Activated CD4-positive, alpha-beta memory T cell treated with anti-CD3 and anti-CD28 coated beads, Interleukin-2, amount 10 ng/mL, durations not matched to agents 7 days and 5 days (primary cell): ENCODE measurements at places on chromosomes 12 and 14. TPM values are rescaled to one million over a fixed set of nuclear protein-coding genes. Genes with fewer than 3 reads are reported as not detected.

GRCh38 chr14:106216679-106217078, 690.3 kb downstream of the TMEM121 start:
- DNase-seq, result no peak
- peaks cover 22% of the 10 kb centered on the region for H3K27me3 ChIP-seq
- no peak overlapping the region for H3K27ac ChIP-seq
- no peak overlapping the region for H3K4me3 ChIP-seq
- H3K4me1 ChIP-seq, result peaks cover 2% of the 10 kb centered on the region
- H3K36me3 ChIP-seq, result no peaks in the 10 kb centered on the region

DNA sequence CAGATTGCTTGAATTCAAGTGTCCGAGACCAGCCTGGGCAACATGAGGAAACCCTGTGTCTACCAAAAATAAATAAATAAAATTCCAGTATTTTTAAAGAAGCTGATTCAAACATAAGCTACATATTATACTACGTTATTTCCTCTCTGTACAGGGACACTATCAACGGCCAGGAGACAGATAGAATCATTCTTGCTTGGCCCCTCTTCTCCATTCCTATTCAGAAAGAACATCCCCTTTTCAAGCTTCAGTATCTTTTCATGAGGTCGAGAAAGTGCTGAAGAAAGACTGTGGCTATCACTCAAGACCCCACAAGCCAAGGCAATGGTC, 314 bp upstream of the DHRS7 start:
- no peaks in the 10 kb centered on the region for H3K27me3 ChIP-seq
- DNase-seq, result no peak
- peaks cover 23% of the 10 kb centered on the region for H3K36me3 ChIP-seq
- peaks cover 35% of the 10 kb centered on the region for H3K4me1 ChIP-seq
- peak overlapping the region; percentile 75 for H3K27ac ChIP-seq

TPH2 gene
- total RNA-seq, result not detected

GRCh38 chr14:104871145-104871655, 6.1 kb downstream of the CEP170B start:
- no peak for DNase-seq
- no peak overlapping the region for H3K27ac ChIP-seq
- no peak overlapping the region for H3K4me3 ChIP-seq

- DNase-seq, result no peak
Measured at GRCh38 chr14:98754343-98755020, 517.5 kb downstream of the BCL11B start.

DNA sequence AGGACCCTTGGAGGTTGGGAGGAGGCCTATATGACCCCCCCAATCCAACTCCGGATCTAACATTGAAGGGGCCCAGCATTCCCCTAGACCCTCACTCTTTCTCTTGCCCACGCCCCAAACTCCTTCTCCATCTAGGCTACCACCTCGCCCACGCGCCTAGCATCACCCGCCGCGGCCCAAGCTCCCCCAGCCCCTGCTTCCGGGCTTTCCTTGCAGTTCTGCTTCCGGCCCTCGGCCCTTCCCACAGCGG, 445 bp downstream of the CERS5 start:
- DNase-seq, result peak; percentile 57
- H3K27ac ChIP-seq, result peak overlapping the region; percentile 89
- peak overlapping the region; percentile 97 for H3K4me3 ChIP-seq

GRCh38 chr14:60485057-60485597, 736 bp downstream of the C14orf39 start:
- no peaks in the 10 kb centered on the region for H3K36me3 ChIP-seq
- no peak overlapping the region for H3K4me3 ChIP-seq
- no peak overlapping the region for H3K27ac ChIP-seq
- H3K27me3 ChIP-seq, result peaks cover 21% of the 10 kb centered on the region

PCBP2 gene
- 756 TPM for total RNA-seq

DNA sequence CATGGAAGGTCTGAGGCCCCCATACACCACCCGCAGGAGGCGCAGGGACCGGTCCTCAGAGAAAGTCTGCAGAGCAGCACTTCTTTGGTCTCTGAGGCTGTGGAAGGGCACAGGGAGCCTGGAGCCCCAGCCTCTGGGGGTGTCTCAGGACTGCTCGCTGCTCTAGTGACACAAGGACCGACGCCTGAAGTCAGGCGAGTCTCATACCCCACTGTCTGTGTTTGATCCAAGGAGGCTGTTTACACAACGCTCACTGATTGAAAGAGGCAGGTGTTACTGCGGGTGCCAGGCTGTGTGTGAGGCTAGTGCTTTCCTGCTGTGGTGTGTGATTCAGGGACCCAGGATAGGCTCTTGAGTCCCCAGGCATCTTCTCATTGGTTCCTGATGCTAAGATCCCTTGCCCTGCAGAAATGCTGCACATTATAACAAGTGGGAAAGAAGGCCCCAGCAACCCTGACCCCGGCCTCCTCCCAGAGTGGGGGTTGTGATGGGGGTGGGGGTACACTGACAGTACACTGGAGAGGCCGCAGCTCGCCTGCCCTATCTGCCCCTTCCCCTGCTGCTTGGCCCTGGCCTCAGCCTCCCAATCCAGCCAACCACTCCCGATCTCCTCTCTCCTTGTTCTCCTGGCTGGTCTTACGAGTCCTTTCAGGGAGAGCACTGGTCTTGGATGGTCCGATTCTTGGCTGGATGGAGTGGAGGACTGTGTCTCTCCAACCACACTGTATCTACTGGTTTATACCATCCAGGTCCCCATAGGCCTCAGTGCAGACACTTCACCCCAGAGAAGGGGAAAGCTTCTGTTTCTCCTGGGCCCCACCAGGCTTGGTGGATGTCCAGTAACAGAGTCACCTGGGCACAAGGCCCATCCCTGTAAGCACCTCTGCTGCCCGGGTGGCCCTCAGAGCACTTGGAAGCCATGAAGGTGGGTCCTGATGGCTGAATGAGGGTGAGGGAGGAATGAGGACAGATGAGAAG, 6.6 kb downstream of the CACNA2D4 start:
- H3K4me3 ChIP-seq, result no peak overlapping the region
- H3K27me3 ChIP-seq, result peaks cover 18% of the 10 kb centered on the region
- peak; percentile 13 for DNase-seq

DDX24 gene
- total RNA-seq, result 216 TPM

- DNase-seq, result no peak
- H3K36me3 ChIP-seq, result no peaks in the 10 kb centered on the region
- peaks cover 21% of the 10 kb centered on the region for H3K27me3 ChIP-seq
- no peak overlapping the region for H3K4me3 ChIP-seq
- H3K4me1 ChIP-seq, result no peaks in the 10 kb centered on the region
- H3K27ac ChIP-seq, result no peak overlapping the region
Measured at GRCh38 chr14:51523243-51523642, 128.5 kb upstream of the FRMD6 start.

DNA sequence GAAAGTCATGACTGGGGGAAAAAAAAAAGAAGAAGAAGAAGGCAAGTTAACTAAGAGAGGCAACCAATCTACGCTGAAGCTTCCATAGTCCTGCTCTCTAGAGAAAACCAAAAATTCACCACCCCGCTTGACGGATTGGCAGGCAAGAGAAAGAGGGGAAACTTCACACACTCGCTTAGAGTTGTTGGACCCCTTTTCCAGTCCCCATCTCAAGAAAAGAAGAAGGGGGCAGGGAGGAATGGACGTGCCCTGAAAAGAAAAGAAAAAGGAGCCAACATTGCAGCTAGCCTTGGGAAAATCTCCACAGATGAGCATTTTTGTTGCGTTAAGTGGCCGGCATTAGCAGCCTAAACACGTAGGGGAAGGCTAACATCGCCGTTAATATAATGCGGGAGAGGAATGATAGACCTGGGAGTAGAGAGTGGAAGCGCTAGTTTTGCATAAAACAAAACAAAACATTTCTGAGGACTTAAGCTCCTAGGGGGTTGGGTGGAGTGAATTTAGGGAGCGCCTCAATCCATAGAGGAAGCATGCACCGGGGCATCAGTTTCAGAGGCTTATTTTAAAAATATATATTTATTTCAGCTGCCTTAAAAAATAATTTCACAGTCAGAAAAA, 11.3 kb upstream of the FOXG1 start:
- H3K27ac ChIP-seq, result no peak overlapping the region
- peaks cover 47% of the 10 kb centered on the region for H3K27me3 ChIP-seq
- peaks cover 3% of the 10 kb centered on the region for H3K36me3 ChIP-seq
- H3K4me3 ChIP-seq, result no peak overlapping the region

APOF gene
- not detected for total RNA-seq

PTHLH gene
- total RNA-seq, result not detected

SERPINA5 gene
- total RNA-seq, result not detected

DNA sequence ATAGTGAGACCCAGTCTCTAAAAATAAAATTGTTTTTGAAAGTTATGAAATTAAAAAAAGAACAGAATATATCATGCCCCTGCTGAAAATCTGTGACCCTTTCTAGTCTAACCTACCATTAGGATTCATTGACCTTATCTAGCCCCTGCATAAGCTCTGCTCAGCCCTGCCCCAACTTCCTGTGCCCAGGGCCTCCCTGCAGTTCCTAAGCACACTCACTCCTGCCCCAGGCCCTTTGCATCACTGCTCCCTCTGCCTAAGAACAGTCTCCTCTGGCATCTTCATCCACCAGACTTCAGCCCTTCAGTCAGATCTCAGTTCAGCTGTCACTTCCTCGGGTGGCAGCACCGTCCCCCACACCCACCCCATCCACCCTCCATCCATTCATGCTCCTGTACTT, 55.4 kb downstream of the SCARB1 start:
- H3K27ac ChIP-seq, result no peak overlapping the region
- no peaks in the 10 kb centered on the region for H3K27me3 ChIP-seq
- no peak for DNase-seq

NXPH4 gene
- 1.1 TPM for total RNA-seq

MMP14 gene
- total RNA-seq, result 2.9 TPM

ADAM20 gene
- 0.13 TPM for total RNA-seq

DNA sequence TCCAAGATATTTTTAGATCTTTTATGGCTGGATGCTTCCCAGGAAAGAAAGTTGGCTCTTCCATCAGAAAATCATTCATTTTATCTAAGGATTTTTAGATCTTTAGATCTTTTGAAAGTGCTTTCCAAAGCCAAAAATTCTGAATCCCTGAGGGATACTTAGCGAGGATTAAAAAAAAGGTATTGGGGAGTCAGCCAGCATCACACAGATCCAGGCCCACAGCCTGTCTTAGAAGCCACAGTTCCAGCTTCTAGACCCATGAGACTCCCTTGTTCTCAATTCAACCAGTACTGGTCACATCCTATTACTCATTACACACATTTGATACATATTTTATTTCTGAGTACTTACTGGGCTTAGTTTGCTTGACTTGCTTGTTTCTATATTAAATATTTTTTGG, 49.9 kb downstream of the TSPAN8 start:
- DNase-seq, result no peak
- no peaks in the 10 kb centered on the region for H3K36me3 ChIP-seq
- no peak overlapping the region for H3K27ac ChIP-seq
- H3K4me1 ChIP-seq, result no peaks in the 10 kb centered on the region
- no peak overlapping the region for H3K4me3 ChIP-seq

AP4S1 gene
- 4.2 TPM for total RNA-seq

GRCh38 chr14:65045709-65046108, 56.6 kb downstream of the MAX start:
- no peak overlapping the region for H3K4me3 ChIP-seq
- no peaks in the 10 kb centered on the region for H3K27me3 ChIP-seq
- peaks cover 40% of the 10 kb centered on the region for H3K36me3 ChIP-seq

GRCh38 chr12:31989571-31990362, 30.6 kb downstream of the RESF1 start:
- peaks cover 62% of the 10 kb centered on the region for H3K4me1 ChIP-seq
- no peaks in the 10 kb centered on the region for H3K27me3 ChIP-seq
- peak overlapping the region; percentile 83 for H3K27ac ChIP-seq
- H3K36me3 ChIP-seq, result peaks cover 90% of the 10 kb centered on the region
- no peak for DNase-seq

- H3K27me3 ChIP-seq, result peaks cover 5% of the 10 kb centered on the region
- no peak overlapping the region for H3K4me3 ChIP-seq
- no peaks in the 10 kb centered on the region for H3K4me1 ChIP-seq
Measured at GRCh38 chr12:127174881-127175280, 1092.1 kb upstream of the TMEM132C start.

GRCh38 chr14:60863249-60863648, 117.6 kb downstream of the TRMT5 start:
- peaks cover 3% of the 10 kb centered on the region for H3K36me3 ChIP-seq
- no peak overlapping the region for H3K4me3 ChIP-seq
- H3K27me3 ChIP-seq, result no peaks in the 10 kb centered on the region
- no peak for DNase-seq

GRCh38 chr12:53115112-53115890, 12.0 kb downstream of the SOAT2 start:
- no peaks in the 10 kb centered on the region for H3K27me3 ChIP-seq
- H3K27ac ChIP-seq, result no peak overlapping the region
- no peaks in the 10 kb centered on the region for H3K36me3 ChIP-seq
- DNase-seq, result no peak
- no peaks in the 10 kb centered on the region for H3K4me1 ChIP-seq
- H3K4me3 ChIP-seq, result no peak overlapping the region

GRCh38 chr12:108565976-108566375, 3.6 kb downstream of the ISCU start:
- no peaks in the 10 kb centered on the region for H3K27me3 ChIP-seq
- H3K4me1 ChIP-seq, result peaks cover 68% of the 10 kb centered on the region
- no peak overlapping the region for H3K4me3 ChIP-seq
- DNase-seq, result peak; percentile 50
- peak overlapping the region; percentile 37 for H3K27ac ChIP-seq

DNA sequence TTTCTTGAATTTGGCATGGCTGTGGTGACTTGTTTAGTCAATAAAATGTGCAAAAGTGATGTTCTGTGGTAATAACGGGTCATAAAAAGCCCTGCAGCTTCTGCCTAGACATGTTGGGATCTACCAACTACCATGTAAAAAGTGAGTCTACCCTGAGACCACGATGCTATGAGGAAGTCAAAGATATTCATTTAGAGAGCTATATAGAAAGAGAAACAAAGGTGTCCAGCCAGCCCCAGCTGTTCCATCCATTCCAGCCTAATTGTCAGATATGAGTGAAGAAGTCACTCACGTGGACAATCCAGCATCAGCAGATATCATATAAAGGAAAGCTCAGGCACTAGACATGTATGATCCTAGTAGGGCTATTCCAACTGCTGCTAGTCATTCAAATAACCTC, 117.2 kb upstream of the SSTR1 start:
- no peak for DNase-seq
- H3K27ac ChIP-seq, result no peak overlapping the region
- peaks cover 25% of the 10 kb centered on the region for H3K4me1 ChIP-seq
- no peak overlapping the region for H3K4me3 ChIP-seq

DNA sequence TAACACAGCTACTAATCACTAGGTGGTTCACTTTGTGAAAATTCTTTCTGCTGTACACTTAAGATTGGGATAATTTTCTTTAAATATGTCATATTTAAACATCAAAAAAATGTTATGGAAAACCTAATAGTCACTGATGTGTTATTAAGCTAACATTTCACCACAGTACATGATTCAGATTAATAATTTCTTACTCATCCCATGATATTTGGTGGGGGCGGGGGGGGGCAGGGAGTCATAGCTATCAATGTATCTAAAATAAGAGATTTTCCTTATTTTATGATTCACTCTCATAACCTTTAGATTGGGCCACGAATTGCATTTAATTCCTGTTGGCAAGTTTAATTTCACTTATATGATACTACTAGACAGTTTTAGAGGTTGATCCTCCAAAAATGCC, 88.8 kb downstream of the KCNH5 start:
- H3K4me3 ChIP-seq, result no peak overlapping the region
- H3K36me3 ChIP-seq, result no peaks in the 10 kb centered on the region
- no peaks in the 10 kb centered on the region for H3K27me3 ChIP-seq
- DNase-seq, result no peak
- H3K27ac ChIP-seq, result no peak overlapping the region
- no peaks in the 10 kb centered on the region for H3K4me1 ChIP-seq

SLC16A7 gene
- 20.4 TPM for total RNA-seq

- no peaks in the 10 kb centered on the region for H3K27me3 ChIP-seq
- H3K27ac ChIP-seq, result no peak overlapping the region
- H3K4me3 ChIP-seq, result no peak overlapping the region
Measured at GRCh38 chr12:112007945-112008344, 5.0 kb downstream of the TMEM116 start.

GRCh38 chr12:116599285-116600136, 40.3 kb downstream of the MAP1LC3B2 start:
- peaks cover 2% of the 10 kb centered on the region for H3K36me3 ChIP-seq
- no peak overlapping the region for H3K27ac ChIP-seq
- DNase-seq, result peak; percentile 68
